Lung (tissue), 17 donors: ENCODE measurements at places on chromosomes 2 and 18. TPM values are rescaled to one million over a fixed set of nuclear protein-coding genes. Genes with fewer than 3 reads are reported as not detected.

Gene THSD7B
- 8.2 TPM for total RNA-seq

- H3K4me3 ChIP-seq = no peak overlapping the region
- H3K27me3 ChIP-seq = peaks cover 20% of the 10 kb centered on the region
Measured at GRCh38 chr2:207765547-207765946, 4.2 kb downstream of the FZD5 start.

DNA sequence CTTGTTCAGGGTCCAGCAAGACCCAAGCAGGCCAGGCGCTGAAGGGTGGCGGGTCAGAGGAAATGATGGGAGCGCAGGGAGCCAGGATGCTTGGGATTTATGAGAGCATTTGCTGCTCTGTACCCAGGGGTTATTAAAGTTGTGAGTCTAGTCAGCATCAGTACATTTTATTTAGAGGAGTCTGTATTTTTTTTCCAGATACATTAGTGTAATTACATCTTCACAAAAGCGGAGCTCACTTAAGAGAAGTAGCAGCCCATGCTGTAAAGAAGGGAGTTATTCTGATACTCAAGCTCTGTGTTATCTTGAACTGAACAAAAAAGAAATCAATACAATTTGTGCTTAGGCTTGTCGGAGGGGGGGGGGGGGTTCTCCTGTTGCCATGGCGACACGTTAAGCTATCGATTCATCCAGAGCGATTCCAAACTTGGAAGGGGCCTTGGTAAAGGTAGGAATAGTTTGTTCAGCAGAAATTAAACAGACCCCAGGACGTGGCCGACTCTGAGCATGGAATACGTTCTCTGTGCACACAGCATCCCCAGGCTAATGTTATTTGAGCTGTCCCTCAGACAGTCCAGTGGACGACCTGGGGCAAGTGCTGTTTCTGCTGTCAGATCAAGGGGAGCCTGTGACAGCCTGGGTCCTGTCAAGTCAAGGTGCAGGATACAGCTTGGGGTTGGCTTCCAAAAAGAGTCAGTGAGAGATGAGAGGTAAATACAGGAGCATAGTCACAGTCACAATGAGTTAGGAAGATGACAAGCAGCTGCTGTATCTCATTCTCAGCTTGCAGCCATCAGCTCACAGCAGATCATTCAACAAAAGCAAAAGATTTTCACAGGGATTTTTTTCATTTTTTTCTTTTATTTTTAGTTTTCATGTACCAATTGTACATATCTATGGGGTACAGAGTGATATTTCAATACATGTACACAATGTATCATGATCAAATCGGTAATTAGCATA is 387.6 kb downstream of the DCDC2C start:
- peak; percentile 85 for DNase-seq
- H3K4me3 ChIP-seq = no peak overlapping the region
- H3K36me3 ChIP-seq = no peaks in the 10 kb centered on the region
- no peak overlapping the region for H3K27ac ChIP-seq
- H3K4me1 ChIP-seq = peaks cover 6% of the 10 kb centered on the region

DNA sequence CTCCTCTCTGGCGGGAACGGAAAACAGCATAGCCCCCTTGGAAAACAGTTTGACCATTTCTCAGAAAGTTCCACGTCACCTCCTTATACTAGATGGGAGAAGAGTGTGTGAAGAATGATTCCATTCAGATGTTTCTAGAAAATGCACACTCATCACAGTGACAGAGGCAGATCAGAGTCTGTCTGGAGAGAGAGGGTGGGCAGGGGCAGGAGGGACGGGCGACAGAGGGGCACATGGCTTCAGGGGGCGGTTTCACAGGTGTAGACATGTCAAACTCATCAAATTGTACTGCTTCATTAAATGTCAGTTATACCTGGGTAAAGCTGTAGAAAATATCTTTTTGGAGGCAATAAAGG is 88.8 kb upstream of the TAF1B start:
- H3K4me1 ChIP-seq = peaks cover 3% of the 10 kb centered on the region
- H3K4me3 ChIP-seq = no peak overlapping the region
- no peaks in the 10 kb centered on the region for H3K36me3 ChIP-seq
- DNase-seq = no peak
- H3K27me3 ChIP-seq = peaks cover 4% of the 10 kb centered on the region
- H3K27ac ChIP-seq = no peak overlapping the region

Gene ANKRD23
- total RNA-seq = 6.9 TPM
